Astrocyte of the hippocampus (primary cell): ENCODE measurements at places on chromosomes 6 and 20.

GRCh38 chr20:63414720-63415430 is 53.7 kb upstream of the CHRNA4 start:
- DNase-seq: no peak

GRCh38 chr6:44245912-44246662 is 814 bp upstream of the HSP90AB1 start:
- DNase-seq: peak; percentile 96

GRCh38 chr6:11374036-11375010 is 141.9 kb upstream of the NEDD9 start:
- no peak for DNase-seq

DNA sequence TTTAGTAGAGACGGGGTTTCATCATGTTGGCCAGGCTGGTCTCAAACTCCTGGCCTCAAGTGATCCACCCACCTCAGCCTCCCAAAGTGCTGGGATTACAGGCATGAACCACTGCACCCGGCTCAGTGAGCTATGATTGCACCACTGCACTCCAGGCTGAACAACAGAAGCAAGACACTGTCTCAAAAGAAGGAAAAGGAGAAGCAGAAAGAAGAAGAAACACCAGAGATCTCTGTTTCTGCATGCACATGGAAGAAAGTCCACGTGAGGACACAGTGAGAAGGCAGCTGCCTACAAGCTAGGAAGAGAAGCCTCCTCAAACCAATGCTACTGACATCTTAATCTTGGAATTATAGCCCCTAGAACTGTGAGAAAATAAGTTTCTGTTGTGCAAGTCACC is 16.0 kb downstream of the ECT2L start:
- no peak for DNase-seq

- DNase-seq: no peak
These were observed 6.2 kb downstream of the GJE1 start for GRCh38 chr6:142138876-142139275.

DNA sequence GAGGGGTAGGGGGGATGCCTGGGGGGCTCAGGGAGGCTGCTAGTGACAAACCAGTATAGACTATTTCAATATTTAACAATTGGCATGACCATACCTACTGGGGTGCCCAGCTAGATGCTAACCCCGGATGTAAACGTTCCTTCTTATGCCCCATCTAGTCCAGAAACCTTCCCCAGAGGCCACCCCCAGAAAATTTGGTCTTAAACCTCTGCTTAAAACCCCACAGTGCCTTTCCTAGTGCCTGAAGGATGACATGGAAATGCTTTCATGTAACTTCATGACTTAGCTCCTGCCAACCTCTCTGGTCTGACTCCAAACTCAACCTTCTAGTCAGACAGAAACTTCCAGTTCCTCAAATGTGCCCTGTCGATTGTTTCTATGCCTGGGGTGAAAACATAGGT is 52.0 kb downstream of the JPH2 start:
- DNase-seq: no peak

DNA sequence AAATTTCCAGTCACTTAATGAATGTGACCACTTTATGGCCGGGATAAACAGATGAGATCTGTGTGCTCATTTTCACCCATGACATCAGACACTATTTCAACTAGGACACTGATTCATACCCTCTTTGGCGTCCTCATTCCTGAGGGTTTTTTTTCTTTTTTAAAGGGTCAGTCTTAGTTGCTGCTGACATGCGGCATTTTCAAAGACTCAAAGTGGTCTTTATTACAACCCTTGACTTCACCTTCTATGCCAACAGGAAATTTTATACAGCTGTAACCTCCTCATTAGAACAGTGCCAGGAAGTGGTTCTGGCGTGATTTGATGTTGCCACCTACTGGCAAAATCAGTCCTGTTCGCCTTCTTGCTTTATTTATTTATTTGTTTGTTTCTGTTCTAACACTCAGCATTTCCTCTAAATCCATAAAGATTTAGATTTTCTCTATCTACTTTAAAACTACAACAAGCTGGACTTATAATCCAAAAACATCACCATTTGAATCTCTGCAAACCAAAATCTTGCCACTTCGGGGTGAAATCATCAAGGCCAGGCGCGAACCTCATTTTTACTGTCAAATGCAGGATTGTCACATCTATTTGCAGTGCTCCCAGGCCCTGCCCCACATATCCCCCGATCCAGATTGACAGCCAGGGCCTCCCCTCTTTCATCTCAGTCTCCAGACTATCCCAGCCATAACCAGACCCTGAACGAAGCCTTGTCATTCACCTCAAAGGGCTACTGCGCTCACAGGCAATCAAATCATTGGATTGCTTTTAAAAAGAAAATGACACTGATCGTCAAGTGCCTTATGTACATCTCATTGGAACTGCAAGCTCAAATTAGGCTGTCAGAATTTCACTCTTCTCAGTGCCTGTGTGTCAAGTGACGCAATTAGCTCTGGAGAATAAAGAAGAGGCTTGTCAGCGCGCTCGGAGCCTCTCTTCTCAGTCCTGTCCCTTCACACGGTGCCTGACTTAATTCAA is 77.5 kb downstream of the C6orf118 start:
- DNase-seq: peak; percentile 80

DNA sequence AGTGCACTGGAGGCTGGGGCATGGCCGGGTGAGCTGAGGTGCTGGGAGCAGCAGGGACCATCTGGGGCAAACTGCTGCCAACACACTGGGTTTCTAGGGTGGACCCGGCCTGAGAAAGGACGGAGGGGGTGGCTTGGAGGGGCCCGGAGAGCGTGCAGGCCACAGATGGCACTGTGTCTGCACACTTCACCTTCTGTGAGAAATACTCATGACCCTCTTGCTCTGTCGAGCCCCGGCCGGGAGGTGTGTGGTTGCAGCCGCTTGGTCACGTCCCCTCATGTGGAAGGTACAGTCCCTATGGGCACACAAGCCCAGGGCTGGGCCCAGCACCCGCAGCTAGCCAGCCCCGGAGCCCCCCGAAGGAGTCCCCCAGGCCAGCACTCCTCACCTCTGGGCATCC is 59.7 kb downstream of the RBM38 start:
- no peak for DNase-seq

GRCh38 chr20:46749147-46749546 is 39.7 kb downstream of the SLC2A10 start:
- no peak for DNase-seq

DNA sequence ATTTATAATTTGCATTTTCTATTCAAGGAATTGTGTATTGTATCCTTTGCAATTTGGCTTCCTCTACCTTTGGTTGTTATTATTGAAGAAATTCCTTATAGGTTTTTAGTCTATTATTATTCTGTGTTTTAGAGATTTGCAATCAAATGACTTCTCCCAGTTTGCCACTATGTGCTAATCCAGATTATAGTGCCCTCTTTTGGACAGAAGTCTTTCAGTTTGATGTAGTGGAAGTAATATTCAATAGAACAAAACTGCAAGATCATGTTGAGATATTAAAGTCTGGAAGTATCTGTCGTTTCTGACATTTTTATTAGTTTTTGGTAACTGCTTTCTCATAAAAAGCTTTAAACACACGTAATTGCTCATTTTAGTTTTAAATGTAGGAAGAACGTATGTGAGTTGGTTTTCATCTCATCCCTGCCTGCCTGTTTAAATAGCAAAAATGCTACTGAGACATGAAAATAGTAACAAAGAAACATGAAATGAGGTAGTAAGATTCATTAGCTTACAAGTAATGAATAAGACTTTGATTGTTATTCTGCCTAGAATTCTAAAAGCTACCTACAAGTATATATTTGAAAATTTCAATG is 72.8 kb downstream of the RTN4IP1 start:
- peak; percentile 47 for DNase-seq

DNA sequence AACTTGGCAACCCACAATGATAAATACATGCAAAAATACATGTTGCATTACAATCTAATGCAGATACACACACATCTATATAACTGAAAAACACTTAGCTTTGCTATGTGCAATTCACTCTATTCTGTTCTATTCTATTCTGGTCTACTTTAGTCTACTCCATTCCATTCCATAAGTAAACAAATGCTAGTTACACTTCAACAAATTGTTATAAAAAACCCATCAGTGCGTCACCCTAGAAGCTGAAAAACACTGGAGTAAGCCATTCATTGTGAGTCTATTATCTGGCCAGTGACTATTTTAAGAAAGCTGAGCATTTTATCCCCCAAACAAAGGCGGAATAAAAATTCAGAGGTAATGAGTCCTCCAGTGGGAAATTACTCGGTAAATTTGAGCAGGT is 315.7 kb upstream of the EPHA7 start:
- no peak for DNase-seq

GRCh38 chr6:135576055-135576454 is 78.5 kb upstream of the AHI1 start:
- peak; percentile 70 for DNase-seq

GRCh38 chr6:165701564-165702354 is 38.7 kb upstream of the PDE10A start:
- no peak for DNase-seq

DNA sequence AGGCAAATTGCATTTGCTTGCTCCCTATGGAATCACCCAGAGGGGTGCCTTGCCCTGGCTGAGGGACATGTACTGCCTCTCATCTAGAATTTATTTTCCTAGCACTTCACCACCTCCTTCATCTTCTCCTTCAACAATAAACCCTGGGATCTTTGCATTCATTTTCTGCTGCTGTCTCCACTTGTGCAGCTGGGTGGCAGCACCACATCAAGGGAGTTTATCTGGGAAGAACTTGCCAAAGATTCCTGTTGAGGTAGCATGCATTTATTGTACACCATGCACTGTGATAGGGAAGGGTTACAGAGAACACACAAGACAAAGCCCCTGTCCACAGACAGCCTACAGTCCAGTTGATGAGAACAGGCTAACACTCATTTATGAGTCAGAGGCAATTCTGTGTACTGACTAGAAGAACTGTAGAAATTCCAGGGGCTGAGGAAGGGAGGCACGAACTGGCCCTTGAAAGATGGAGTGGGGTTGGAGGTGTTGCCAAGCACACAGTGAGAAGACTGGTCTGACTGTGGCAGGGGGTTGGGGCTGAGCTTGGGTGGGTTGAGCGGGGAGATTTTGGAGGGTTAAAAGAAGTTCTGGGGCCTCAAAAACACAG is 17.5 kb downstream of the C20orf173 start:
- DNase-seq: peak; percentile 72

- DNase-seq: no peak
These were observed 16.1 kb upstream of the ZBTB22 start for GRCh38 chr6:33333666-33334065.

DNA sequence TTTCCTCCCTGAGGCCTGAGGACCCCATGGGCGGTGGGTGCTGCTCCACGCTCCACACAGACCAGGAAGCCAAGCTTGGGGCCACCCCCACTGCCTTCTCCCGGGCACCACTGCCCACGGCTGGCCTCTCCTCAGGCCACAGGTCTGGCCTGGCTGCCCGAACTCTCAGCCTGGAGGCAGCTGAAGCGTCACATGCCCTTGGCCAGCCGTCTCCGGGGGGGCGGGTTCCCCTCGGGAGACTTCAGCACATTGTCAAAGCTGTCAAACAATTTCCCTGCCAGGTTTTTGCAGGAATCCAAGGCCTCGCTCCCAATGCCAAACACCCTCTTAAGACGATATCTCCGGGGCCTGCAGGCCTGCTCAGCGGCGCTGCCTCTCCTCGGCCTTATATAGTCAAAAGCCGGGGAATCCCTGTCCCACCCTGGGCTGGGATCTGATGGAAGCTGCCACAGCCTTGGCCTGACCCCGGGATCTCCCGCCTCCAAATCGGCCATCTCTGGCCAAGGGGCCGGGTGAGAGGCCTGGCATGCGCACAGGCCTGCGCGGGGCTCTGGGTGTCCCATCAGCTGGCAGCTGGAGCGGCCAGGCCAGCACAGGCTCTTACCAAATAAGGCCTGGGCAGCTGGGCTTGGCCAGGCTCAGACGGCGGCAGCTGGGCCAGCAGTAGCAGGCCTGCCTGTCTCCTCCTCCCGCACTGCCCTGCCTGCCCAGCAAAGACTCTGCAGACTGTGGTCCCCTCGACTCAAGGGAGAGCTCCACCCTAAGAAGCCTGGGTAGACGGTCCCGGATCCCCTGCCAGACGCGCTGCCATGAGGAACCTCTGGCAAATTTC is 49.7 kb downstream of the RBM38 start:
- peak; percentile 67 for DNase-seq

GRCh38 chr6:107543088-107543487 is 53.2 kb downstream of the SOBP start:
- no peak for DNase-seq

GRCh38 chr6:65719101-65719500 is 12.1 kb upstream of the EYS start:
- DNase-seq: no peak

GRCh38 chr6:106882138-106882537 is 92.4 kb downstream of the CD24 start:
- no peak for DNase-seq

- DNase-seq: no peak
These were observed 183.8 kb downstream of the PLCB1 start for GRCh38 chr20:8315639-8316573.

DNA sequence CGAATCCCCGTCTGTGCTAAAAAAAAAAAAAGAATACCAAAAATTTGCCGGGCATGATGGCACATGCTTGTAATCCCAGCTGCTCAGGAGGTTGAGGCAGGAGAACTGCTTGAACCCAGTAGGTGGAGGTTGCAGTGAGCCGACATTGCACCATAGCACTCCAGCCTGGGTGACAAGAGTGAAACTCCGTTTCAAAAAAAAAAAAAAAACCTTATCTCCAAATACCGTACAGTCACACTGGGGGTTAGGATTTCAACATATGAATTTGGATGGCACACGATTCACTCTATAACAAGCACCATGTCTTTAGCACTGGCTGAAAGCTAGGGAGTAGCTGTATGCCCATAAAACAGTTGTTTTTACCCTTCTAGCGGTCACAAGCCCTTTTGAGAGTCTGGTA is 3.8 kb downstream of the SMIM13 start:
- no peak for DNase-seq

GRCh38 chr6:157830354-157831017 is 7.4 kb downstream of the SNX9 start:
- DNase-seq: no peak

GRCh38 chr6:100171533-100172321 is 177.7 kb upstream of the MCHR2 start:
- DNase-seq: peak; percentile 84

- no peak for DNase-seq
These were observed 522.3 kb upstream of the JARID2 start for GRCh38 chr6:14723535-14724086.

DNA sequence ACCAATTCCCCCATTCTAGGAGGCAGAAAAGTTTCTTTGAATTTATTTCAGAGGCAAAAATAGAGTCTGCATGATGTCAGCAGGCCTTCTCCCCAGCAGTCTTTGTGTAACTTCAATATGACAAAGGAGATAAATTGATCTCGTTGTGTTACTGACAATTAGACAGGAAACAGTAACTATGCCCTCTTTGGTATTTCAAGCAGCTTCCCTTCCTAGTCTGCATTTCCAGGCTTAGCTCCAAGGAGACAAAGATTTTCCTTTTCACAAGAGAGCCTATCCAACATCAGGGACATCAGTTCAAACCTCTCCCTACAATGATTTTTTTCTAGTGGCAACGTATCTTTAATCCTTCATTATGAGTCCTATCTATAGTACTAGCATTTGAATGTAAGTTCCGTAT is 245.9 kb upstream of the HSF2 start:
- DNase-seq: peak; percentile 7

- DNase-seq: no peak
These were observed 23.1 kb downstream of the TRIM27 start for GRCh38 chr6:28900577-28901256.

- DNase-seq: no peak
These were observed 54.8 kb downstream of the CEP43 start for GRCh38 chr6:167053895-167054530.

GRCh38 chr6:30112402-30112994 is 392 bp downstream of the TRIM31 start:
- no peak for DNase-seq
